ACHN (cell line): ENCODE measurements at places on chromosomes 3 and 15.

GRCh38 chr3:140854961-140855360 is 86.7 kb upstream of the SLC25A36 start:
- no peak for DNase-seq

- DNase-seq = no peak
Measured at GRCh38 chr3:60337421-60337820, 913.8 kb downstream of the FHIT start.

DNA sequence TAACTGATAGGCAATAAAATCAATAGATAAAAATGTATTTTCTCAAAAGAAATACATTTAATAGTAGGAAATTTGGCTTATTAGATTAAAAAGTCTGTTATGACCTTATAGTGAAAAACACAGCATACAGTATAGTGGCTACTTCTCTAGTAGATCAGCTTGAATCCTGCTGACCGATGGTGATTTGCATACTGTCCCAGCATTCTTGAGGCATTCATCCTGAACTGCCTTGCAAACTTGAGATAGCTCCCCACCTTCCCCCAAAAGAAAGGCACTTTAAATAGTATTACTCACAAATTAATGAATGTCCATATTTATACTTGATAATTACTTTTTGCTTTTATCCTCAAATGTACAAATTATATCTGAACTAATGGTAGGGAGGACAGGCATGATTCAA is 6.7 kb downstream of the CHMP2B start:
- DNase-seq = no peak

GRCh38 chr3:45894015-45894414 is 7.7 kb downstream of the CCR9 start:
- no peak for DNase-seq

DNA sequence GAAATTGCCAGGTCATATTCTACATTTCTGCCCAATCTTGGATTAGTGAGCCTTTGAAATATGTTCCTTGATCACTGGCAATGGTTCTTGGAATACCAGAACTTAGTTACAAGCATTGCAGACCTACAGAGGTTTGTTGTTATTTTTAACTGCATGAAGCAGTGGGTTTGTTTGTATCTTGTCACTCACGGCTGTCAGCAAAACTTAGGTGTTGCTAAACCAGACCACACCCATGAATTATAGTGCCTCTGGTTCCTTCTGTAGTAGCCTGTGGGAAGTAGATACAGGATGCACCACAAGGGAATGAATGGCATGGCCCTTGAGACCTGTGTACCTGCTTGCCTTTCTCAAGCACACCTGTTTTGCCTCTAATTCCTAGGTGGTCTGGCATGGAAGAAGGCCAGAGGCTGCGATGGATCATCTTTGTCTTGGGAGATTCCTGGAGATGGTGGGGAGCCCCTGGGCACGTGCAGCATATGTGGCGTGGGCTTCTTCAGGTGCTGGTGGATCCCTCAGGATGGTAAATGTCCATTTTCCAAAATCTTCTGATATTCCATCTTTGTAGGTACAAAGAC is 138.8 kb downstream of the SNRPN start:
- DNase-seq = no peak

DNA sequence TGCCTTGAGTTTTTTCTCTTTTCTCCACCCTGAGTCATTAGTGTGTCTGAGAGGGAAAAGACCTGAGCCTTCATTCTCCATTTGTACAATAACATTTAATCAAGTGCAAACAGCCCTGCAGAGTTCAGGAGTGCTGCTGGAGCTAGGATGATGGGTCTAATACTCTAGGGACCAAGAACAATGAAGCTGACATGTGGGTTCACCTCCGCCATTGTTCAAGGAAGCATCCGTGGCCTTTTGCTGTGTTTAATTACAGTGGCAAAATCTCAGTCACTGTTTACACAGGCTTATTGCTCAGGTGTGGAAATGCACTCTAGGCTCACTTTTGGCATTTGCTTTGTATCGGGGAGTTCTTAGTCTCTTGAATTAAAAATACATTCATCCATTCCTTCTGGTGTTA is 259.6 kb downstream of the LRTM1 start:
- no peak for DNase-seq

DNA sequence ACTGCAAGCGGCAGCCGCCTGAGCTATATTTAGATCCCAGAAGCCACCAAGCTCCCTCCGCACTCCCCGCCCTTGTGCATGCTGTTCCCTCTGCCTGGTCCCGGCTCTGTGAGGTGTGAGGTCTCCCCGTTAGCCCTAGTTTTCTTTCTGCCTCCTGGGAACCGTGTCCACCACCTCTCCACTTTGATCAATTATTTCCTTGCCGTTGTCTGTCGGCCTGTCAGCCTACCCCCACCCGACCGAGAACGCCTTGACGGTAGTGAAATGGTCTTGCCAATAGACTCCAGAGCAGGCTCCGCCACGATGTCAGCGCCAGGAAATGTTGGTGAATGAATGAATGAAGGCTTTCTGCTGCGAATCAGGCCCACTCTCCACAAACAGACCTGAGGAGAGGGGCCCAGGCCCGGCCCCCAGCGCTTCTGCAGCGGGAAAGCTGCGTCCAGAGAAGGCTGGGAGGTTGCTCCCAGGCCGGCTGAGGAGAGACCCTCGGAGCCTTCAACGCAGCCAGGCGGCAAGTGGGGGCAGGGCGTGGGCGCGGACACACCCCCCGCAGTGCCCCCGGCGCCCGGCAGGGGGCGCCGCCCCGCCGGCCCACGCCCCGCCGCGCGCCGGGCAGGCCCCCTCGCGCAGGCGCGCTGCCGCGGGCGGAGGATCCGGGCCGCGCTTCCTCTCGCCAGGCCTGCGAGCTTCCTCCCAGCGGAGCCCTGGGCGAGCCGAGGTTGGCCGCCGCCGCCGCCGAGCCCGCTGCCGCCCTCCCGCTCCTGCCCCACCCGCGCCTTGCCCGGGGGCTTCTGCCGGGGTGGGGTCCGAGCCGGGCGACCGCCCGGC is at the start of gene CSK:
TSS of gene CSK (plus strand) at position 650 of the 828 bp plus-strand sequence. CDS start 16,218 bp downstream, outside the sequence.
- DNase-seq = peak; percentile 70

DNA sequence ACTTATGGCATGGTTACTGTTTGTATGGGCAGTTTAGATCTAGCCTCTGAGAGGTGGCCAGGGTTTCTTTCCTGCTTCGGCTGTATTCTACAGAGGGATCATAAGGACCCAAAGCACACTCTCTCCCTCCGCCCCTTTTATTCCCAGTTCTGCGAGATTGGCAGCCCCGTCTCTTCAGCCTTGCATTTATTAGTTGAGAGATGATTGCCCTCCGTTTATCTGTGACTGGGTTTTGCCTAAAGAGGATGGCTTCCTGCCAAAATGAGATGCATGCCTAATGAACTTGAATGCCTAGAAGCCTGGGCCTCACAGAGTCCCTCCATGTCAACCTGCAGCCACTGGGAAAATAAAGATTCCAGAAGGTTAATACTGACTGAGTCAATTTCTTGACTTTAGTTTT is 97.1 kb upstream of the CHL1 start:
- no peak for DNase-seq

GRCh38 chr15:80567721-80568157 is 127.4 kb upstream of the ABHD17C start:
- peak; percentile 69 for DNase-seq

GRCh38 chr3:146921693-146922092 is 316.5 kb upstream of the PLSCR5 start:
- DNase-seq = no peak

DNA sequence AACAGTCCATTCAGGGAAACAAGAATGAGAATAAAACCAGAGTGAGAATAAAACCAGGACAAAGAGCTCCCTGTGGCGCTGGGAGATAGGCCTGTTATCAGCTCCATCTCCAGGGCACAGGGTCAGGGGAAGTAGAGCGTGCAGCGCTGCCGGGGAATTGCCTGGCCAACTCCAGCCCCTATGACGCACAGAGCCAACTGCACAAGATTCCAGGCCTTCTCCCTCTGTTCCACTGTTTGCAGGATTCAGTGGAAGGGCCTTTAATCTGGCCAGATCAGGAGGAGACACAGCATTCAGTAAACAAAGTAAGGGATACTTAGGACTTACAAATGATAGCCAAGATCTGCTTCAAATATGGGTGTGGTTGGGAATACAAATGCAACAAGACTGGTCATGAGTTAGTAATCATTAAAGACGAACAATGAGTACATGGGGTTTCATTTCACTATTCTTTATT is 49.4 kb downstream of the ITGB5 start:
- peak; percentile 45 for DNase-seq
